ENCODE measurements at places on chromosomes 4 and X.
A peak's percentile ranks its signal among the peaks of the same experiment; 100 is the strongest.

DNA sequence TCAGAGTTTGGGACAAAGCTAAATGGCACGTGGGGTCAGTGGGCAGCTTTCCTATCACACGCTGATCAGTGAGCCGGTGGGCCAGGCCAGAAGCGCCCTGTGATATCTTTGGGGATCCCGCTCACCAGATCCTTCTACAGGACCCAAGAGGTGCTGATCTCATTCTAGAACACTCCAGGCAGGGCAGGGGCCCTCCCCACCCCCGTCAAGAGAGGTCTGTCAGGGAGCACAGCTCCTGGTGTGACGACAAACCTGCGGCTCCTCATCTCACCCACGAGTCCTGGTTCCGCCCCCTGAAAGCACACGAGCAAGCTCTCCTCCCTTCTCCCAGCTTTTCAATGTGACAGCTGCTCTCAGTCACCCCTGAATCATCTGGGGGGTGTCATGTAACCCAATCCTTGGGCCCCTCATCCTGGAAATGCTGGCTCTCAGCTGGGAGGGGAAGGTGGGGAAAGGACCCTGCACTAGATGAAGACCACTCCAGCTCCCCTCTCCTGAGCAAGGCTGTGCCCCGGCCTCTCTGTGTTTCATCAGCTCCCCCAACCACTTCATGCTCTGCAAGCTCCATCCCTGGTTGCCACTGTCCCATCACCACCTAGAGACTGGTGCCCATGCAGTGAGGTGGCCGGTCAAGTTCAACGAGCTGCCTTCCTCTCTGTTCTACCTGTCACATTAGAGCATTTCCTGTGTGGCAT, 4.6 kb downstream of the HCFC1 start:
- peak; percentile 47 for DNase-seq

GRCh38 chrX:125826774-125827451, 339.2 kb downstream of the DCAF12L2 start:
- DNase-seq = no peak

- no peak for DNase-seq
Measured at GRCh38 chr4:81756973-81757372, 285.3 kb upstream of the RASGEF1B start.

GRCh38 chrX:10972706-10973105, 138.4 kb upstream of the HCCS start:
- DNase-seq = no peak

- no peak for DNase-seq
Measured at GRCh38 chr4:144507311-144508101, 138.4 kb upstream of the HHIP start.

- DNase-seq = no peak
Measured at GRCh38 chr4:8697826-8698225, 105.3 kb downstream of the CPZ start.

GRCh38 chr4:53646795-53647194, 55.5 kb upstream of the LNX1 start:
- no peak for DNase-seq

DNA sequence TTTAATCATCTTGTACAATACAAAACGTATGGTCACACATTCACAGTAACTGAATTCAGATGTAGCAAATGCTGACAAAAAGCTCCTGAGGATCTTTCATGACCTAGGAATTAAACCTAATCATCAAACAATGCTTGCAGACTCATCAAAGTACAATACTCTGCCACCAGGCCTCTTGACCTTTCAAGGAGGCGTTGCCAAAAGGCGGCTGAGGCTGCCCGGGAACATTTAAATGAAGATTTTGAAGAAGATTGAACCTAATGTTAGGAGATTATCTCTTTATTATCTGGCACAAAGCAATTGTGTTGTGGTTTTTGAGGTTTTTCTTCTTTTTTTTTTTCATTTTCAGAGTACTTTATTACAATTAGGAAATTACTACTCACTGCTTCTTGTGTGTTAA, 340.5 kb downstream of the GALNTL6 start:
- DNase-seq = no peak

DNA sequence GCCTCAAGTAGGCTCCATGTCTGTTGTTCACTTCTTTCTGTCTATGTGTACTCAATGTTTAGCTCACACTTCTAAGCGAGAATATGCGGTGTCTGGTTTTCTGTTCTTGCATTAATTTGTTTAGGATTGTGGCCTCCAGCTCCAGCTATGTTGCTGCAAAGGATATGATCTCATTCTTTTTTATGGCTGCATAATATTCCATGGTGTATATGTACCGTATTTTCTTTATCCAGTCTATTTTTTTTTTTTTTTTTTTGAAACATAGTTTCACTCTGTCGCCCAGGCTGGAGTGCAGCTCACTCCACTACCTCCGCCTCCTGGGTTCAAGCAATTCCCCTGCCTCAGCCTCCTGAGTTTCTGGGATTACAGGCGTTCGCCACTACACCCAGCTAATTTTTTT, 5.7 kb upstream of the TMEM150C start:
- no peak for DNase-seq

GRCh38 chr4:161581262-161582230, 582.3 kb downstream of the FSTL5 start:
- no peak for DNase-seq

- no peak for DNase-seq
Measured at GRCh38 chrX:110123331-110123782, 120.4 kb downstream of the TMEM164 start.

- no peak for DNase-seq
Measured at GRCh38 chrX:17397074-17397473, 22.1 kb downstream of the NHS start.

DNA sequence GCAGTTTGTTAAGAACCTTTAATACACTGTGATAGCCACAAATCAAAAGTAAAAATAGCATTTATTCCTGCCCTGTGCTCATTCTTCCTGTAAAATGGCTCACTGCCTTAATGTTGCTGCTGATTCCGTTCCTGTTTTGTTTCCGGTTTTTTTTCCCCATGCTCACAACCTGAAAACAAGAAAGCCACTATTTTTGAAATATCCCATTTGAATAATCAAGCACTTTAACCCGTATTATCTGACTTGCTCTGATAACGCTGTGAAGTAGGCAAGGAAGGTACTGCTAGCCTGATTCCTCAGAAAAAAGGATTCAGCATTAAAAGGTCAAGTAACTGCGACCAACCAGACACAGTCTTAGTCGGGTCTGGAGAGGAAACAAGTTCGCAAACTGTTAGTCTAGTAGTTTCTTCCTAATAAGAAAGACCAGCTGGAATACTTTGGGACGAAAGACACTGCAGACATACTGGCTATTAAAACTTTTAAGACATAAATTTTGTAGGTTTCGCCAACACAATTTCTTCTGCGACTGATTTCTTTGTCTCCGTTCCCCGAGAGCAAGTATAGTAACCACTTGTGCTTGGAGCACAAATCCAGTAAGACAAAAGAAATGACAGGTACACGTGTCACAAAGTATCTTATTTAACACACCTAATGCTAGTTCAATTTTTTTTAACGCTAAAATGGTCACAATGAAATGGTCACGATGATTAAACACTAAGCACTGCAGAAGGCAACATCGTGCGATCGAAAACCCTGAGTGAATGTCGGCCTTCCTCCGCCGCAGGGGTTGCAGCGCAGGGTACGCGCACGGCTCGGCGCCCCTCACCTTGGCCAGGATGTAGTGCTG, 802 bp downstream of the COX18 start:
- no peak for DNase-seq

GRCh38 chr4:119284876-119285780, 36.8 kb downstream of the FABP2 start:
- no peak for DNase-seq

GRCh38 chrX:119325456-119325855, 73.7 kb upstream of the SLC25A43 start:
- no peak for DNase-seq

- no peak for DNase-seq
Measured at GRCh38 chr4:4766564-4766963, 92.9 kb upstream of the MSX1 start.

GRCh38 chr4:111930659-111931058, 214.6 kb upstream of the FAM241A start:
- no peak for DNase-seq

GRCh38 chrX:13652287-13652793, 601 bp upstream of the TCEANC start:
- no peak for DNase-seq

DNA sequence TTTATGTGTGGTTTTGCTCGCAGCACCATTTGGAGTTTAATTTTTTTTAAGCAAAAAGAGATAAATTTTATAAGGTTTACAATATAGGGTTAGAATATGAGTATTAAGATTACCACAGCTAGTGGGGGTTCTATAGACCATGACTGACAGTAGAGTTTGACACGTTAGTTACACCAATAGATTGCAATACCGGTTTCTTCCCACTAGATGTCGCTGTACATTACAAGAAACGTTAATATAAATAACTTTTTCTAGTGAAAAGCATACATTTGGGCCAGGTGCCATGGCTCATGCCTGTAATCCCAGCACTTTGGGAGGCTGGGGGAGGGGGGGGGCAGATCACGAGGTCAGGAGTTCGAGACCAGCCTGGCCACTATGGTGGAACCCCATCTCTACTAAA, 433.6 kb downstream of the MAGEB5 start:
- DNase-seq = no peak

GRCh38 chr4:25089051-25089763, 58.5 kb upstream of the LGI2 start:
- no peak for DNase-seq

DNA sequence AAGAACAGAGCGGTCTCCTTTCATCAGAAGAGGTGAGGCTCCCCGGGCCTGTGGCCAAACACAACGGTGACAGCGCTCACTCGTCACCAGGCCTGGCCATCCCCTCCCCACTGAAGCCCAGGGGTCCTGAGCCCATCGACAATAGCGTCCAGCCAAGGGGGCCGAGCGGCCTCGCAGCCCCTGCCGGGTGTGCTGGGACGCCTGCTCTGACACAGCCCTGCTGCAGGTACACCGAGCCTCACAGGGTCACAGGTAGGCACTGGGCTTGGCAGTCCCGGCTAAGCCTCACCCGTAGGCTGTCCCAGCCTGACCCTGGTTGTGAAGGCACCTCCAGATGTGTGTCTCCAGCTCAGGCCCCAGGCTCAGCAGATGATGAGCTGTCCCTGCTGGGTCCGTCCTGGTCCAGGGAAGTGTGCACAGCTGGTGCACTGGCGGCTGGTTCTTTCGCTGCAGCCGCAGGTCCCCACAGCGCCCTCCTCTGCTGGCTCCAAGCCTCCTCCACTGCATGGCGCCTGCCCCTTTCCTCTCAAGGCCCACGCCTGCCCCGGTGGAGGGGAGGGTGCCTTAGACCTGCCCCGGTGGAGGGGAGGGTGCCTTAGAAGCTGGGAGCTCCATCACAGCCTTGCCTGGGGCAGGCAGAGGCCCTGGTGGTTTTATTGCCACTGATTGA, 21.5 kb downstream of the UVSSA start:
- no peak for DNase-seq

- no peak for DNase-seq
Measured at GRCh38 chrX:103614999-103615398, 7.2 kb downstream of the TCEAL3 start.

- no peak for DNase-seq
Measured at GRCh38 chr4:107304699-107305286, 268.7 kb upstream of the DKK2 start.

DNA sequence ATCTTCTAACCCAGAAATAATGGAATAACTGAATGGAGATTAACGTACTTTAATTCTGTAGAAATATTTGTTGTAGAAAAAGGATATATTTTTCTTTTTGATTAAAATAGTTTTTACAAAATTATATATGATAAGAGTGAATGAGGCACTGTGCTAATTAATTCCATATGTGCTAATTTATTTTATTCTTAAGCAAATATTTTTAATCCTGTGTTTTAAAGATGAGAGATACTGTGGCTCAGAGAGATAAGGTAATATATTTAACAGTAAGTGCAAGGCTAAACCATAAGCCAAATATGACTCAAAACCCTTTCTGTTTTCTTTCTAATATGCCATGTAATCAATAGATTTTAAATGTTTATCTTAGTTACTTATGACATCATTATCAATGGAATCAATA, 88.2 kb downstream of the EMCN start:
- no peak for DNase-seq

- peak; percentile 22 for DNase-seq
Measured at GRCh38 chrX:153818571-153819383, 11.6 kb downstream of the PDZD4 start.

DNA sequence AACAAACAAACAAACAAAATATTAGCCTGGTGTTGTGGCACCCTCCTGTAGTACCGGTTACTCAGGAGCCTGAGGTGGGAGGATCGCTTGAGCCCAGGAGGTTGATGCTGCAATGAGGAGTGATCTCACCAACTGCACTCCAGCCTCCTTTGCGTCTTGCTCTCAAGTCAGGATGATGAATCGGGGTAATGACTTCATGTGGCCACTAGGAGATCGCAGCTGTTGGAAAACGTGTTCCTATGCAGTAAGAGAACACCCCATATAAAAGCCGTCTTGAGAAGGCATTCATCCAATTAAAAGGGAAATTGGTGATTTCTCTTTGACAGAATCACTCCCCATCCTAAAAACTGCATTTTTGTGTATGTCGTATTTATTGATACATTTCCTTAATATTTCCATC, 6.9 kb downstream of the CCNB3 start:
- DNase-seq = no peak

- no peak for DNase-seq
Measured at GRCh38 chr4:70954032-70954431, 39.4 kb upstream of the DCK start.

GRCh38 chrX:4638036-4638435, 924.6 kb upstream of the PRKX start:
- DNase-seq = no peak

DNA sequence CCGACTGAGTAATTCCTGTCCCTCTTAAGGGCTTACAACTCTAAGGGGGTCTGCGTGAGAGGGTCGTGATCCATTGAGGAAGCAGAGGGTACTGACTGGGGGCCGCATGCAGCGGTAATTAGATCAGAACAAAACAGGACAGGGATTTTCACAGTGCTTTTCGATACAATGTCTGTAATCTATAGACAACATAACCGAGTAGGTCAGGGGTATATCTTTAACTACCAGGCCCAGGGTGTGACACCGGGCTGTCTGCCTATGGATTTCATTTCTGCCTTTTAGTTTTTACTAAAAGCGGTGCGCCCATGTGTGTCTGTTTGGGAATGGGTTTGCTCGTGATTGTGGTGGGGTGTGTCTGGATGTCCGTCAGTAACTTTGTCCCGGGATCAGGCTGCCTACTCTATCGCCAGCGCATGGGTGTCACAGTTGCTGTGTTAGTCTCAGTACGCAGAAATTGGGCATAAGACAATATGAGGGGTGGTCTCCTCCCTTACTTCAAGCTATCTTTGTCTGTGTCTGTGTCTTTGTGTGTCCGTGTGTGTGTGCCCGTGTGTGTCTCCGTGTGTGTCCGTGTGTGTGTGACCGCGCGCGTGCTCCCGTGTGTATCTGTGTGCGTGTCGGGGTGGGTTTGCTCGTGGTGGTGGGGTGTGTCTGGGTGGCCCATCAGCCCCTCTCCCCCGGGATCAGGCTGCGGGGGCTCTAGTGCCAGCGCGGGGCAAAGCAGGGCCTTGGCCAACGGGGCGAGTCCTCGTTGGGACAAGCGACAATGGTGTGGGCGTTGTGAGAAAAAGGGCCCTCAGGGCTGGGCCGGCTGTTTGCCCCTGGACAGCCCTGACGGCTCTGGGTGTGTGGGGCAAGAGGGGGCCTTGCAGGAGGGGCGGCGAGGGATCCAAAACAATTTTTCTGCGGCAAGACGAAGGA, 10.4 kb downstream of the FRG2 start:
- no peak for DNase-seq

GRCh38 chrX:131588995-131589394, 45.1 kb downstream of the OR13H1 start:
- no peak for DNase-seq

All from activated CD4-positive, alpha-beta T cell treated with anti-CD3 and anti-CD28 coated beads, Interleukin-2, amount 50 U/mL, for 4 hours (primary cell).